ENCODE measurements at places on chromosomes 2 and 18.
A peak's percentile ranks its signal among the peaks of the same experiment; 100 is the strongest.

- DNase-seq, result peak; percentile 6
Measured at GRCh38 chr2:60463249-60463648, 90.2 kb downstream of the BCL11A start.

- no peak for DNase-seq
Measured at GRCh38 chr18:42310956-42311355, 355.9 kb downstream of the PIK3C3 start.

DNA sequence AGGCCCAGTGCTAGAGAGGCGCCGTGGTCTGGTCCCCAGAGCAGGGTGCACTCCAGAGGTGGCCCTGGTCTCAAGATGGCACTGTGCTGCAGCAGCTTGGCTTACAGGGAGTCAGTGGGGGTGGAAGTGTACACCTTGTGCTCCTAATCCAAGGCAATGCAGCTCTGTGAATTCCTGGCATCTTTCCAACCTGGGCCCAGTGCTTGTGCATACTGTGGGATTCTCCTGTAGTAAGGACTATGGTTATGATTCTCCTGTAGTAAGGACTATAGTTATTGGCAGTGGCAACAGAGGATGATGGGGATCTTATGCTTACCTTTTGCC, 616.7 kb upstream of the REG3G start:
- peak; percentile 3 for DNase-seq

DNA sequence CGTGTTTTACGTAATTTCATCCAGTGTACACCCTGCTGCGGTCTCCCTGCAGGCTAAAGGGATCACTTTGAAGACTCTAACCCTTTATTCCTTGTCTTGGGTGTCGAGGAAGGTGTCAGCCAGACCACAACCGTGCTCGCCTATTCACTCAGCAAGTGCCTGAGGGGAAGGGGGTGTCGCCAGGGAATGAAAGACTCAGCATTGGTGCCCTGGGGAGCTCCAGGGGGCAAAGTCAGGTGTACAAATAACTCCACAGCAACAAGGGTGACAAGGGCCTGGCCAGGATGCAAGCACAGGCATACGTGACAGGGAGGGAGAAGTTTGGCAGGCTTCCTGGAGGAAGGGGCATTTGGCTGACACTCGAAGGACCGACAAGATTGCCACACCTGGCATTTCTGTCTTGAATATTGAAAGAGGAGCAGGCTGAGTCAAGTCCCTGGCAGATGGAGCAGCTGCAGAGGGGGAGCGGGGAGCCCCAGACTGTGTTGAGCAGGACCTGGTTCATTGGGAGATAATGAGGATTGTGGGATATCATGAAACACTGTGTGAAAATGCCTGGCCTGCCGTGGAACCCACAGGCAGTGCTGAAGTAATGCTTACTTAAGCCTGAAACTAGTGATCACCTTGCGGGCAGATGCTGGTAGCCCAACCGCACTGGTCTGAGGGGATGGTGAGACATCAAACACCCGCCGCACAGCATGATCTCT, 93.9 kb downstream of the RHOB start:
- no peak for DNase-seq

Data from G401 (cell line).